Stimulated activated naive CD8-positive, alpha-beta T cell treated with anti-CD3 and anti-CD28 coated beads, Interleukin-15, amount 100 ng/mL, for 72 hours (primary cell): ENCODE measurements at places on chromosomes 12 and 14.

DNA sequence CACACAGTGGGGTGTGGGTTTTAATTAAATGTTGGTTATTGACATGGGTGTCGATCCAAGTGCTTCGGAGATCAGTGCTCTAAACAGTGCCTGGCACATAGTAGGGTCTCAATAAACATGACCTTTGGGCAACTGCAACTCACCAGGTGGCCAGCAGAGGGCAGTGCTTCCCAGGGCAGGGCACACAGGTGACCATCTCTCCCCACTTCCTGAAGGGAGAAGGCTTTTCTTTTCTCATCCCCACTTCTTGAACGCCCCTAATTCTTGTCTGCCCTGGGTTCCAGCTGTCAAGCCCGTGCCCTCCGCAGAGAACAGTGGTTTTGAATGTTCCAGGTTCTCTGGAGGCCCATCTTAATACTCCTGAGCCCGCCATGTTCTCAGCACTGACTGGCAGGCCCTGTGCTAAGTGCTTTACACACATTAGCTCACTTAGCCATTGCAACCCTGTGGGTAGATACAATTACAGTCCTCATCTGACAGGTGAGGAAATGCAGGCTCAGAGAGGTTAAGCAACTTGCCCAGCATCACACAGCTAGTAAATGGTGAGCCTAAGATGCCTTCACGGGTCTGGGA is 16.3 kb downstream of the RAPGEF3 start:
- peak; percentile 70 for DNase-seq

GRCh38 chr12:10088955-10089900 is 9.6 kb downstream of the CLEC1A start:
- no peak for DNase-seq

DNA sequence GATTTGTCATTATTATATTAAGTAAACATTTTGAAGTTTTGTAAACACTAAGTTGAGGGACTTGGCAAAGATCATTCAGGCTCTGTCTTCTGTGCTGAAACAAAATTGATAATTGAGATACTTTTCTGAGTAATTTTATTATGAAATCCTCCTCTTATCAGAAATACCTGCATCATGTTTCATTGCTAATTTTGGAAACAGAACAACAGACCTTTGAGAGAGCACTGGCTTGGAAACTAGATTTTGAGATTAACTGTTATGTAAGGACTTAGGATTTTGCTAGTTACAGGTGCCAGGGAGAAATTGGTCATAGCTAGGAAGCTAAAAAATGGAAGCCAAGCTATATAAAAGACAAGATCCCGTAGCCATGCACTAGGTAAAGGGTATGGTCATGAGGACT is 201.7 kb upstream of the DCN start:
- no peak for DNase-seq

GRCh38 chr12:26519462-26519861 is 313.5 kb downstream of the ITPR2 start:
- no peak for DNase-seq

- DNase-seq = no peak
Observed at GRCh38 chr14:60644666-60645065, 4.6 kb downstream of the SIX1 start.
